ENCODE measurements at places on chromosomes 2 and 18. TPM values are rescaled to one million over a fixed set of nuclear protein-coding genes. Genes with fewer than 3 reads are reported as not detected.

- DNase-seq: no peak
Measured at GRCh38 chr18:5317186-5317585, 21.7 kb upstream of the ZBTB14 start.

GRCh38 chr2:84972207-84972783 lies 1.3 kb downstream of the KCMF1 start:
- DNase-seq: no peak

Gene UGT1A3
- polyA plus RNA-seq: not detected

DNA sequence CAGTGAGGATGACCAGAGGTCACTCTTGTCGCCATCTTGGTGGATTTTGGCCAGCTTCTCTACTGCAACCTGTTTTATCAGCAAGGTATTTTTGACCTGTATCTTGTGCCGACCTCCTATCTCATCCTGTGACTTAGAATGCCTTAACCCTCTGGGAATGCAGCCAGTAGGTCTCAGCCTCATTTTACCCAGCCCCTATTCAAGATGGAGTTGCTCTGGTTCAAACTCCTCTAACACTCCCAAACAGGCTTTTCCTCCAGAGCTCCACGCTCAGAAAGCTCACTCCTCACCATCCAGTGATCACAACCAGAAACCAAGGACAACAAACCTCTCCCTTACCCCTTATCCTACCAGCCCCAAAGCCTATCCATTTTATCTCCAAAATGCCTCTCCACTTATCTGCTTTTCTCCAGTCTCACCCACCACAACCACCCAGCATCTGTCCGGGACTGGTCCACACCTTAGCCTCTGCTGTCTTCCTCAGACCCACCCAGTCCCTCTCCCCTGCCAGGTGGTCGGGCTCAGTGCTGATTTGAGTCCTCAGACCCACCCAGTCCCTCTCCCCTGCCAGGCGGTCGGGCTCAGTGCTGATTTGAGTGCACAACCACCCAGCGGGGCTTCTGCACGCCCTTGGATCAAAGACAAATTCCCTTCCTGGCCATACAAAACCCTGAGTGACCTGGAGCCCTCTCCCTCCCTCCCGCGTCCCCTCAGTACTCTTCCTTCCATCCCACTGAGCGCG lies 11.7 kb upstream of the SMAD7 start:
- DNase-seq: no peak

Gene LBX2
- polyA plus RNA-seq: 4.7 TPM

DNA sequence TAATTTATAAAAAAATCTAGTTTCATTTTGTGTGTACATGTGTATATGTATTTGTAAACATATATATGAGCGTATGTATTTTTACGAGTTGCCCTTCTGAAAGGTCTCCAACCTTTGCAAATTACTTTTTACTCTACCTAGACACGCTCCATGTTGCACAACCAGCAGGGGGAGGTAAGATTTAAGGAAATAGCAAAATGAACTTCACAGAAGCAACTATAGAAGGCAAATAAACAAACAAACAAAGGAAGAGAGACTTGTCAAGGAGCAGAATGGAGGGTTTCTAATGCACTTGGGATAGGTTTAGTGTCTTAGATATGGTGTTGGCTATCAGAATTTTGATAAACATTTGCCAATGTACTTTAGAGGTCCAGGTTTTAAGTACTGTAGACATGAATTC lies 820.5 kb upstream of the POU3F3 start:
- no peak for DNase-seq

- DNase-seq: no peak
Measured at GRCh38 chr2:234632527-234633391, 135.9 kb upstream of the ARL4C start.

GRCh38 chr2:235725016-235725489 lies 231.2 kb downstream of the AGAP1 start:
- DNase-seq: no peak

- no peak for DNase-seq
Measured at GRCh38 chr2:24329700-24330099, 30.6 kb downstream of the ITSN2 start.

- DNase-seq: no peak
Measured at GRCh38 chr2:72133721-72134407, 13.8 kb downstream of the CYP26B1 start.

- no peak for DNase-seq
Measured at GRCh38 chr2:222869252-222869560, 8.4 kb downstream of the ACSL3 start.

DNA sequence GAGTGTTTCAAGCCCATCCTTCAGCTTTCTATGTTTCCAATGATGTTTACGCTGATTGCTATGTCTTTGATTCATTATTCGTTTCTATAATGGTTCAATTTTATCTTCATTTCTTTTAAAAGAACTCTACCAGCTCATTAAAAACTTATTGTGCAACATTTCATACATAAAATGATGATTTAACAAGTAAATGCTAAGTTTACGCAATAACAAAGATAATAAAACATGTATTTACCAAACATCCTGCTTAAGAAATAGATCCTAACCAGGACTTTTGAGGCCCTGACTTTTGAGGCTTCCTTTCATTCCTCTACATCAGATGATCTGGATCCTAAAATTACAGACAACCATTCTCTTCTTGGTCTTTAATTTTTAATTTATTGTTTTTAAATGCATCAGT lies 86.5 kb upstream of the DLGAP1 start:
- DNase-seq: no peak

DNA sequence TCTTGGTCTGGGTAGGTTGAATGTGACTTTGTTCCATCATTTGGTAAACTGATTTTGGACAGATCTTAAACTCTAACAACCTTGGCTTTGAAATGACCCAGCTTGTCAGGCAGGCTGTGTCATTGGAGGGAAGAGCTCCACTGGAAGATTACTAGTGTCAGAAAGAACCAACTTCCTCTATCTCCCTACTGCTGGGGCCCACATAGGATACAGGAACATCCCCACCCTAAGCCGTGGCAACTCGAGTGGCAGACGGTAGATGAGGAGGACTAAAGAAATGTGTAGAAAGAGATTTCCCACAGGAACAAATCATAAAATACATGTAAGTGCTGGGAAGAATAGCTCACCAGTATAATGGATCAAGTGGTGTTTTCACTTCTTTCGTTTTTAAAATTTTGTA lies 4.3 kb upstream of the G6PC2 start:
- DNase-seq: no peak

Gene FOXI3
- polyA plus RNA-seq: 0.12 TPM

- no peak for DNase-seq
Measured at GRCh38 chr2:127094509-127095366, 12.2 kb downstream of the BIN1 start.

GRCh38 chr2:104752504-104752903 lies 101.4 kb upstream of the POU3F3 start:
- no peak for DNase-seq

Gene PID1
- 5.6 TPM for polyA plus RNA-seq

GRCh38 chr2:159608723-159609308 lies 7.5 kb downstream of the BAZ2B start:
- no peak for DNase-seq

- no peak for DNase-seq
Measured at GRCh38 chr2:80167284-80167808, 137.2 kb downstream of the LRRTM1 start.

- no peak for DNase-seq
Measured at GRCh38 chr2:39529836-39530235, 92.8 kb upstream of the MAP4K3 start.

Gene CD28
- 1.9 TPM for polyA plus RNA-seq

DNA sequence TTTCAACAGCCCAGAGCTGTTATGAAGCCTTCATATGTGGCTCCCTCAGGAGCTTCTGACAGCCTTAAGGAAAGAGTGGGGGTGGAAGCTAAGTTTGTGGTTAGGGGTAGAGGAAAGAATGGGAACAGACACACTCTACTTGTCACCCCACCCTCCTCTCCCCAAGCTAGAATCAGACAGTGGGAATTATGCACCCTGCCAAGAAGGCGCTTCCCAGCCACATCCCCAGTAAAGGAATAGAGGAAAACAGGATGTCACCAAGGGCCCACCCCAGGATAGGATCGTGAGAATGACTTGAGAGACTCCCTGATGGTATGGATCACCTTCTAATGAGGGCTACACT lies 32.4 kb upstream of the EML4 start:
- DNase-seq: no peak

- DNase-seq: no peak
Measured at GRCh38 chr2:193973781-193974180, 1683.2 kb upstream of the SLC39A10 start.

Gene MEP1B
- 0.17 TPM for polyA plus RNA-seq

DNA sequence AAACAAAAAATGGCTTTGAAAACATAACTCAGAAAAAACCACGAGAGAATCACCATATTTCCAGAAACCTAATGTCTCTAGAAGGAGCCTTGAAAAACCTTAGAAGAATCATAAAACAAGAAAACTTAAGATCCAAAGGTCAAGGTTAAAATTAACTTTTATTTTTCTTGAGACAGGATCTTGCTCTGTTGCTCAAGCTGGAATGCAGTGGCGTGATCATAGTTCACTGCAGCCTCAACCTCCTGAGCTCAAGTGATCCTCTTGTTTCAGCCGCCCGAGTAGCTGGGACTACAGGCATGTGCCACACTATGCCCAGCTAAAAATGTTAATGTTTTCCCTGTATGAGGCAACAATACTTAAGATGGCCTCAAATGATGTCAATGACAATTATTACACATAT lies 254.2 kb upstream of the SESTD1 start:
- no peak for DNase-seq
